HTR-8/SVneo (cell line): ENCODE measurements at places on chromosomes 12 and 14.

DNA sequence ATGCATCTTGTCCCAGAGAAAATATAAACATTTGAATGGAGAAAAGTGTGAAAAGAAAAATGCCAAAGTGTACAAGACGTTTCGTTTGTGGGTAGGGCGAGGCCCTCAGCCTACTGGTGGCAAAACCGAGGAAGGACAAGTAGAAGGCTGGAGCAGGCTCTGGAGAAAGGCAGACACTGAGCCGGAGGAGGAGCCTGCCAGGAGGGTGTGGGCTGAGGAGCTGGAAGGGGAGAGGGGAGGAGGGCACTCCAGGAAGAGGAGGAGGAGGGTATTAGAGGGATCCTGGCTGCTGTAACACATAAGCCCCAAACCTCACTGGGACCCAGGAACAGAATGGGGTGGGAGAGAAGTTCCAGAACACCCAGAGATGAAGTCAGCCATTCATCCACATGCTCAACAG lies 47.7 kb downstream of the CLMN start:
- no peak for DNase-seq

- DNase-seq: no peak
These were observed 70.4 kb downstream of the TMTC2 start for GRCh38 chr12:82757059-82757458.

- DNase-seq: no peak
These were observed 5.0 kb upstream of the MEG3 start for GRCh38 chr14:100820957-100821356.

GRCh38 chr14:30362369-30363218 lies 196.4 kb upstream of the G2E3 start:
- DNase-seq: no peak

- DNase-seq: no peak
These were observed 13.3 kb upstream of the PUS1 start for GRCh38 chr12:131915823-131916222.

DNA sequence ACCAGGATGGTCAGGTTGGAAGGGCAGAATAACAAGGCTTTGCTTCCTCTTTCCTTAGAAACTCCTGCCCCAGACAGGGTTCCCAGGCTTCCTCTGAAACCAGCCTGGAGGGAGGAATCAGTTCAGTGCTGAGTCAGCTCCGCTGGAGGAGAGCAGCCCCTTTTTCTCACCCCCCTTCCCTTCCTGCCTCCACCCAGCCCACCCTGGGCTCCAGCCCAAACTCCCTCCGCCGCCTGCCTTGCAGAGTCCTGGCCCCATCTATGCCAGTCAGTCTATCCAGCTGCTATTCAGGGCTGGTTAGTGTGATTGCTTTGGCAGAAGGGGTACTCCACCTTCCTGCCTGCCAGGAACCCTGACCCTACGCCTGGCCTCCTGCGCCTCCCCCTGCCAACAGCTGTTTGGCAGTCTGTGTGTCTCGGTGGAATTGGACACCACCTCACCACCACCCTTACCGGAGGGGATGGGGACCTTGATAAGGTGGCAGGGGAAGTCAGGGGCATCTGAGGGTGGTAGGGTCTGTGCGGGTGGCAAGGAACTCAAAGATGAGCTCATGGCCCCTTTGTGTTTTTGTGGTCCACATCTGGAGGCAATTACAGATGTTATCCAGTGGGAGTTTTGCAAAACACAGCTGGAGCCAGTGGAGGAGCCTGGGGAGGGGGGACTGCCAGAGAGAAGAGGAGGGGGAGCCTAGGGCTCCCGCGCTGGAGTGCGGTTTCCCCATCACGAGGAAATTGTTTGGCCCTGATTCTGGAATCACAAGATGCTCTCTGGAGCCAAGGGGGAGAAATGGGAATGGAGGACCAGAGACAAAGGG lies 12.2 kb downstream of the MMP14 start:
- DNase-seq: no peak

- DNase-seq: no peak
These were observed 288.6 kb downstream of the PDZRN4 start for GRCh38 chr12:41476499-41477439.

- DNase-seq: no peak
These were observed 29.1 kb downstream of the CHST11 start for GRCh38 chr12:104485651-104486362.

GRCh38 chr14:53193193-53193592 lies 40.1 kb upstream of the DDHD1 start:
- DNase-seq: no peak

DNA sequence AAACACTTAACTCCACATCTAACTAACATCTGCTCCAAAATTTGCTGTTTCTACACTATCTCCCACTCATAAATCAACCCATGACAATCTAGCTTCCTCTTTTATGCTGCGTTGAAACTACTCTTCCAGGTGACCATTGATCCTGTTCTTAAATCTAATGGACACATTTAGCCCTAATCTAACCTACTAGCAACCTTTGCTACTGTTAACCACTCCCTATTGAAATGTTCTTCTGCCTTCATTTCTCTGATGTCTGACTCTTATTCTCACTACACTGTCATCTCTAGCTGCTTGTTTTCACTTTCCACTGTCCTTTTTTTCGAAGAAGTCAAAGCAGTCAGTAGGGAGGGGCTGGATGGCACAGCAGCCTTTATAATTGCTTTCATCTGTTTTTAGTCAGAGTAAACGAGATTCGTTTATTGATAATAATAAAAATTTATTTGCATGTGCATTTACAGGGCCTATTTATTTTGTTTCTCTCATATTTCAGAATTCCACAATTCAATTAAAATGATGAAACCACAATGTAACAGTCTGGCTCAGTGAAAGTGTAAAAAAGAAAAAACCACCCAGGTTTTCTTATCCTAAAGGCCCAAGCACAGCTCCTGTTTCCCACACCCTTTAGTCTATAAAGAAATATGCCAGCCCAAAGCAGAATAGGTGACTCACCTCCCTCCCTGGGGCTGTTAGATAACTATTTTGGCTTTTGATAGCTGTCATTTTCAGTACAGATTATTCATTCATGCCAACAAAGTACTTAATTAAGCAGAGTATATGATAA lies 44.9 kb downstream of the ATP2B1 start:
- peak; percentile 17 for DNase-seq

GRCh38 chr12:130818635-130819576 lies 20.1 kb downstream of the STX2 start:
- no peak for DNase-seq

GRCh38 chr12:82740129-82741000 lies 53.7 kb downstream of the TMTC2 start:
- DNase-seq: no peak

GRCh38 chr12:105970885-105971284 lies 167.9 kb downstream of the NUAK1 start:
- no peak for DNase-seq

GRCh38 chr12:74980510-74980909 lies 229.1 kb downstream of the KCNC2 start:
- peak; percentile 45 for DNase-seq

DNA sequence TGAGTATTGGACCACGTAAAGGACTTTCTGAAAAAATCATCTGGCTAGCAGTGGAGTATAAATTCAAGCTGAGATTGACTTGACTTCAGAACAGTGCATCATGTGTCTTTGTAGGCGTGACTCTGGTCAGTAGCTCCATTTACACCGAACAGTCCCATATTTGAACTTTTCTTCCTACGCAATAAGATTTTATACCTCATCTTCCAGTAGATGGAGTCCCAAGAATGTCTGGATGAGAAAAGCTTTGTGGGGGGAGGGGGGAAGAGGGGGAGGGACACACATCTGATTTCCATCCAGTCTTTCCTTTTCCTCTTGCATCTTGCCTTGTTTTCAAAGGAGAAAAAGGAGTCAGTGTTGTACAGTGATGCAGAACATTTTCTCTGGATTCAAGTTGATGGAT lies 241.0 kb downstream of the EMP1 start:
- DNase-seq: no peak
